NCI-H446 treated with DMSO at 0.1 percent for 48 hours (cell line): ENCODE measurements at places on chromosomes 7 and 10.
A peak's percentile ranks its signal among the peaks of the same experiment; 100 is the strongest.

- DNase-seq: no peak
Measured at GRCh38 chr10:131635564-131636015, 265.2 kb upstream of the PPP2R2D start.

DNA sequence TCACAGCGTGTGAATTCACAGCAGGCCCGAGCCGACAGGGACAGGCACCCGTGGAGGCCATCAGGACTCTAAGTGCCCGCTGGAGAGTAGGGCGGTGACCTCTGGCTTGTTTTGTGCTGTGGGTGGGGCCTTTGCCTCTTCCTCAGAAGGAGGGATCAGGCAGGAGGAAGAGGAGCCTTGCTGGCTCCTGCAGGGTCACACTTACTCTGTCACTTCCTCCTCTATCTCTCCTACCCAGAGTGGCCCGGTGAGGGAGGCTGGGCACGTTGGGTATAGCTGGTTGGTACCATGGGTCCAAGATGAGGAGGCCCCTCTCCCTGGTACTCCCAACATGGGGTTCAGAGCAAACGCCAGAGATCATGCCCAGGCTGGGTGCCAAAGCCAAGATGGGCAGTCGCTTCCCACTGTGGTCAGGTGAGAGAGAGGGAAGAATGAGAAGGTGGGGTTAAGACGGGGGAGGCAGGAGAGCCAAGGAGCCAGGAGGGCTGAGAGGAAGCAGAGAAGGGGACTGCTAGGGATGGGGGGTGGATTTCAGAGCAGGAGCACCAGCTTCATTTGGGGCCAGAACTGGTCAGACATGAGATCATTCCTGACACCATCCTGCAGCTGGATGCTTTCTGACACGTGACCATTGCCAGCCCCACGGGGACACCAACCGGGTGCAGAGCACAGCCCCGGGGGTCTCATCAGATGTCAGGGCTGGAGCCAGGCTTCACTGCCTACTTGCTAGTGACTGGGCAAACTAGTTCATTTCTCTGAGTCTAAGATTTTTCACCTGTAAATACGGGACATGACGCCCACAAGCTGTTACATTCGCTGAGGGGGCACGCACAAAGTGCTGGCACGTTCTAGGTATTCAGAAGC lies 54.8 kb upstream of the CACUL1 start:
- no peak for DNase-seq

- no peak for DNase-seq
Measured at GRCh38 chr10:15626937-15627336, 92.8 kb downstream of the ITGA8 start.

- DNase-seq: no peak
Measured at GRCh38 chr7:156907656-156908055, 14.7 kb upstream of the LMBR1 start.

DNA sequence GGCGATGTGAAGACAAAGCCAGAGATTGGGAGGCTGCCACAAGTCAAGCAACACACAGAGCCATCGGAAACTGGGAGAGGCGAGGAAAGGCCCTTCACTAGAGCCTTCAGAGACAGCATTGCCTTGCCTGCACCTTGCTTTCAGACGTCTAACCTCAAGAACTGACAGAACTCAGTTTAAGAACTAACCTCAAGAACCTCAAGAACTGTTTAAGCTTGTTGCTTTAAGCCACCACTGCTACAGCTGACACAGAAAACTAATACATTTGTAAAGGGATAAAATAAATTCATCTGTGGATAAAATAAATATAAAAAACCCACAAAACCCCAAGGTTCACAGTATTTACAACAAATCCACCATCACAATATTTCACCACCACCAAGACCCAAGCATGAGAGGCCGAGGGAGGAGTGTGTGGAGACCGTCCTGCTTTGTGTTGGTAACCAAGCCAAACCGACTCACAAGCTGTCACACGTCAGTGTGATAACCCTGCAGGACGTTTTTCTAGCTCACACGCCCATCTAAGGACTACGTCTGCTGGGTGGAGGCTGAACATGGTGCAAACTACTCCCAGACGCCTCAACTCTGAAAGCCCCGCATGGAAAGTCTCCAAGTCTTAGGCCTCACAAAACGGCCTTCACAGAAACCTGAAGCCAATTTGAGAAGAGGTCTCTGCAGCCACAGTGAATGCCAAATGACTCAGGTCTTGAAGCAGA lies 116.8 kb downstream of the ABLIM1 start:
- peak; percentile 77 for DNase-seq

GRCh38 chr7:99625321-99625720 lies 8.6 kb downstream of the ZSCAN25 start:
- no peak for DNase-seq

- DNase-seq: no peak
Measured at GRCh38 chr10:123891144-123892071, at the start of gene CPXM2. Gene CPXM2 (minus strand): TSS chr10:123891807. CDS start chr10:123891659, 148 bp downstream.

GRCh38 chr7:139687980-139688632 lies 89.7 kb downstream of the HIPK2 start:
- no peak for DNase-seq

DNA sequence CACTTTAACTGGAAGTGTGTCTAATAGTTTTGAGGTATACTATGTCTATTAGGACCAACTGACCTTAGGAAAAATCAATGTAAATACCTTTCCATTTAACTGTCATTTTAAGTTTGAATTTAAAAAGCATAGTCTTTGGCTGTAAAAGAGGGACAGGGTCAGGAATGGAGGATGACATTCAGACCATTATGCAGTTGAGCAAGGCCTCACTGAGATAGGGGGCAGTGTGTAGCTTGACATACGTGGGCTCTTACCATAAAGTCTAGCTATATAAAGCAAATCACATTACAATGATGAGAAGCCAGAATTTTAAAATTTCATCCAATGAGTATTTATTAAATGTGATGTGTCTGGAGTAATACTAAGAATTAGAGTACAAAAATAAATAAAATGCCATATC lies 17.9 kb downstream of the PALS2 start:
- DNase-seq: no peak

GRCh38 chr7:85669225-85669624 lies 482.4 kb upstream of the SEMA3D start:
- DNase-seq: no peak

DNA sequence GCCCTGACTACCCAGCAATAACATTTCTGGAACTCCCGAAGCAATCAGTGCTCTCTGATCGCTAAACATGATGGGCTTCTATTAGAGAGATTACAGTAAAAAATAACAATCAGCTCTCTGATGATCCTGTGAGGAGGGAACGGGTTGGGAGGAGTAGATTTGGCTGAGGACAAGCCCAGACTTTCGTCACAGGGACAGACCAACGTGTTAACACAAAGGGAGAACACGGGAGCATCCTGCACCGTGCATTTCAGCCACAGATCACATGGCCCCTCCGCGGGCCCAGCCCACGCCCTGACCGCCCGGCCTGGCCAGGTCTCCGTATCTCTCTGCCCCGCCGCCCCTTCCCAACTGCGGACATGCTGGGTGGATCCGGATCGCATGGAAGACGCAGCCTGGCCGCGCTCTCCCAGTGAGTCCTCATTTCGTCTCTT lies 95.0 kb upstream of the AGBL3 start:
- DNase-seq: peak; percentile 93

DNA sequence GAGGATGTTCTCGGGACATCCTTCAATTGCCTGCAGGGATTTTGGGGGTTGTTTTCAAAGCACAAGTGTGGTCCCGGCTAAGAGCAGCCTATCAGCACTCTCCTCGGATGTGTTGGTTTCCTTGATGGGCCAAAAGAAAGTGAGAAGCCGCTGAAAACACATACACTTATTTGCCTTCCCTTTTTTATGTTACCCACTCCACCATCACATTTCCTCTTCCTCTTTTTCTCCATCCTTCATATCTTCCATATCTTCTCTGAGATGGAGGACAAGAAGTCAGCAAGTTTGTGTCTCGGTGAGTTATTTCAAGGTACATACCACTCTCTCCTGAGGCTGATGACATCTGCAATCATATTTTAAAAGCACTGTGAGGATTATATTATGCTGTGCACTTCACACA lies 64.0 kb downstream of the ZNF33B start:
- DNase-seq: no peak

DNA sequence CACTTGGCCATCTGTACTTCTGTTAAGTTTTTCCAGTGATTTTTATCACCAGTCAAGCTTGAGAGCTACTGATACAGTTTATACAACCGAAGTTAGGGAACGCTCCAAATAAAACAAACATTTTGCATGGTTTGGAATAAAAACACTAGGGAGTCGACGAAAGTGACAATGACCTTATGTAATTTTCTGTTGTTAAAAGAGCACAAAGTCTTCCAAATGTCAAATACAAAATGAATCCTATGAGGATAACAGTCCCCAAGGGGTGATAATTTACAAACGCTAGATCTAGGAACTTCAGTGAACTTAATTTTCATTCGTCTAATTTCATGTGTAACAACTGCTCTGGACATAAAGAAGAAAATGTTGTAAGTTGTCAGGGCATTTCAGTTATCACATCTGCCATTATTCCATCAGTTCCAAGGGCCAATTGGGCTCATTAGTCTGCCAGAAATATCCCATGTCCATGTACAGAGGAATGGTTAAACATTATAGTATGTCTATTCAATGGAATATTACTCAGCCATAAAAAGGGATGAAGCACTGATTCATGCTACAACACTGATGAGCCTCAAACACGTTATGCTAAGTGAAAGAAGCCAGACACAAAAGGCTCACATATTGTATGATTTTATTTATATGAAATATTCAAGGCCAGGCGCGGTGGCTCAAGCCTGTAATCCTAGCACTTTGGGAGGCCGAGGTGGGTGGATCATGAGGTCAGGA lies 38.0 kb upstream of the CYTH3 start:
- DNase-seq: no peak

- DNase-seq: no peak
Measured at GRCh38 chr10:33046792-33047191, 88.8 kb upstream of the ITGB1 start.

- no peak for DNase-seq
Measured at GRCh38 chr7:369476-370258, 79.7 kb downstream of the FOXL3 start.

GRCh38 chr7:80097756-80098155 lies 36.9 kb upstream of the GNAI1 start:
- no peak for DNase-seq

DNA sequence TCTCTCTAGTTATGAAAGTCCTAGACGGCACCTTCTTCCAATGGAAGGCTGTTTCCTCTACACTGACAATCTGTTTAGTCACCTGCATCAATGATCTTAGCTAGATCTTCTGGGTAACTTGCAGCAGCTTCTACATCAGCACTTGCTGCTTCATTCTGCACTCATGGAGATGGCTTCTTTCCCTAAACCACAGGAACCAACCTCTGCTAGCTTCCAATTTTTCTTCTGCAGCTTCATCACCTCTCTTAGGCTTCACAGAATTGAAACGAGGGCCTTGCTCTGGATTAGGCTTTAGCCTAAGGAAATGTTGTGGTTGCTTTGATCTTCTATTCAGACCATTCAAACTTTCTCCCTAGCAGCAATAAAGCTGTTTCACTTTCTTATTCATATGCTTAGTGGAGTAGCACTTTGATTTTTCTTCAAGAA lies 24.6 kb downstream of the NAMPT start:
- DNase-seq: no peak

- DNase-seq: no peak
Measured at GRCh38 chr10:8278099-8278498, 223.6 kb downstream of the GATA3 start.

DNA sequence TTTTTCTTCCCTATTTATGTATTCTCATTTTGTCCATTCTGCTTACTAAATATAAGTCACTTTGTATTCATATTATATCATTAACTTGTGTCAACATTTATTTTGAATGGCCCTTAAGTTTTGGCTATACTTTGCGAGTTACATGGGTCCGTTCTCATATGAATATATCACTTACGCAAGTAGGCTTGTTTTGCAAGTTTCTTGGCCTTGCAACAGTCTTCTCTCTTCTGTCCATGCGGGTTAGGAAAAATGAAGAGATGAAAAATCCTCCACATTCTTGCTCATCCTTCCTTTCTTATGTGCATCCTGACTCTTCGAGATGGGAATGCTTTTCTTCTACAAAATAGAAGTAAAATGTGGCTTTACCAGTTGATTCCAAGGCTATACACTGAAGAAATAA lies 82.8 kb downstream of the GPR158 start:
- DNase-seq: no peak

GRCh38 chr7:158327571-158328180 lies 259.9 kb downstream of the PTPRN2 start:
- DNase-seq: no peak

- DNase-seq: no peak
Measured at GRCh38 chr7:22909917-22910316, 87.3 kb upstream of the TOMM7 start.
